Inflammatory macrophage treated with lipopolysaccharide for 1 hour (primary cell): ENCODE measurements at places on chromosomes 5 and 9.

GRCh38 chr5:128684961-128685360 lies 146.9 kb upstream of the FBN2 start:
- no peak for DNase-seq

DNA sequence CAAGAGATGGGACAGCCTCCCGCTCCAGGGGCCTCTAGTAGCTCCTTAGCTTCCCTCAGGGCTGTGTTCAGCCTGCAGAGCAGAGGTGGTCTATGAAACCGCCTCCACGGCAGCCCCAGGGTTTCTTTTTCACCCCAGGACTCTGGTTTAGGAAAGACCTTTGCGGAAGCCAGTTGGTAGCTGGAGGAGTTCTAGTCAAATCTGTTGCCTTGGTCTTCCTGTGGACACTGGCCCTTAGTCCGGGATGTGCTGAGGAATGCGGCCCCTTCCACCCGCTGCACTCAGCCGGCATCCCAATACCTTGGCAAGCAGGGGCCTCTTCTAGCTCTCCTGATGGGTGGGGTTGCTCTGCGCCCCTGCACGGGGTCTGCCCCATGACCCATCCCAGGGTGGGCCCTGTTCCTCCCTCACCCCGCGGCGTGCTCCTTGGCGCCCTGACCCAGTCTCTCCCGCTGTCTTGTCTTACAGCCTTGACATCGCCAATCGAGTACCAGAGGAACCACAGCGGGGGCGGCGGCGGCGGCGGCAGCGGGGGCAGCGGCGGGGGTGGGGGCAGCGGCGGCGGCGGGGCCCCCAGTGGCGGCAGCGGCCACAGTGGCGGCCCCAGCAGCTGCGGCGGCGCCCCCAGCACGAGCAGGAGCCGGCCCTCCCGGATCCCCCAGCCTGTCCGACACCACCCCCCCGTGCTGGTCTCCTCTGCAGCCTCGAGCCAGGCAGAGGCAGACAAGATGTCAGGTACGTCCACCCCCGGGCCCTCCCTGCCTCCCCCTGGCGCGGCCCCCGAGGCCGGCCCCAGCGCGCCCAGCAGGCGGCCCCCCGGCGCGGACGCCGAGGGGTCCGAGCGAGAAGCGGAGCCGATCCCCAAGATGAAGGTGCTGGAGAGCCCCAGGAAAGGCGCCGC lies 94.3 kb upstream of the OTULINL start:
- no peak for DNase-seq

DNA sequence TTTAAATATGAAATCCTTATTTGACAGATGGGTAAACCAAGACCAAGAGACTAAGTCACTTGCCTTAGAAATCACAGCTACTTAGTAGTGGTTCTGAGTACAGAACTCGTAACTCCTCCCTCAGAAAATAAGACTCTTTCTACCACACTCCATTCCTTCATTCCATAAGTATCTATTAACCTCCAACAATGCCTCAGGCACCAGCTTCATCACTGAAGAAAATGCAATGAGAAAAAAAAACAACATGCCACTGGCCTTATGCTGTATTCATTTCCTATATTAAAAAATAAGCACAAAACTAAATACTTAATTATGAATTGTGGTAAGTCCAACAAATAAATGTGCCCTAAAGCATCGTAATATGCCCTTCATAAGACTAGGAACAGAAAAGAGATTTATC lies 13.5 kb upstream of the FREM1 start:
- no peak for DNase-seq

GRCh38 chr5:138212828-138213160 lies 329 bp downstream of the CDC23 start:
- peak; percentile 10 for DNase-seq

DNA sequence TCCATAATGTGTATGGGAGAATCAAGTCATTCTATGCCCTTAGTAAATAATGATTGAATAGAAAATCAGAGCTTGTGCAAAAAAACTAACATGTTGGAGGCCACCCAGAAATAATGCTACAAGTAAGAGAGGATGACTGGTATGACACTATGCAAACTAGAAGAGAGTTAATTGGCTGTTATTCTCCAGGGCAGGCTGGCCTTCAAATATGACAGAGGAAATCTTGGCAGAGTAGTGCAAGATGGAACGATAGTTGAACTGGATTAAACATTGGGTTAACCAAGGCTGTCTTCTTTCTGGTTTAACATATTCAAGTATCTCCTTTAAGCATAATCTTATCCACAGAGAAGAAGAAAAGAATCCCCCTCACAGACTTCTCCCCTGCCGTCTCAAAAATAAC lies 196.1 kb downstream of the MPDZ start:
- DNase-seq: no peak

DNA sequence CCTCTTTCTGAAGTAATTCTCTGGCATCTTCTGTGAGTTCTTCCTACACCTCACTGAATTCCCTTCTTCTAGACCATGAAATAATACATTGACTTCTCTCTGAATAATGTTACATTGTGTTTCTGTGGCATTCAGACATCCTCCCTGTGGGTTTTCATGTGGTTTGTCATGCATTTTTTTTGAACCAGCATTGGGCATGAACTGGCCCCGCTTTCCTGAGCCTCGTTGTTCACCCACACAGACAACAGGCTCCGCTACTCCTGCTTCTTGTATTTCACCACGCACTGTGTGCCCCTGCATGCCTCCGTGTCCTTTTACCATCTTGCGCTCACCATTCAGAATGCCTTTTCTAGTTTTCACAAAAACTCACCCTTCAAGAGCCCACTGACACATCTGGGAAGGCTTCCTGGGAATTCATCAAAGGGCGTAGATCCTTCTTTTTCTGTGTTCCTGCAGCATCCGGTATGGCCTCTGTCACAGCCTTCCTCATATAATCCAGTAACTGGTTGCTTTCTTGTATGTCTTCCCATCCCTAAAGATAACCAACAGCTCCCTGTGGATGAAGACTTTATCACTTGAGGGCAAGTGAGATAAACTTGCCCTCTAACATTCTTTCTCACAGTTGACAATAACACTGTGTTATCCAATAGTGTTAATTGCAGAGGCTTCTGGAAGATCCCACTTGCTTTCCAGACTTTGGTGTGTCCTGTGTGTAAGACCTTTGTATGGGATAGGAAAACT lies 51.5 kb upstream of the ADAMTSL1 start:
- DNase-seq: no peak

- peak; percentile 27 for DNase-seq
Observed at GRCh38 chr5:53095931-53096525, 13.5 kb downstream of the MOCS2 start.

- no peak for DNase-seq
Observed at GRCh38 chr5:138989720-138990119, 114.6 kb upstream of the LRRTM2 start.

GRCh38 chr5:174624733-174625522 lies 99.5 kb upstream of the MSX2 start:
- DNase-seq: no peak

DNA sequence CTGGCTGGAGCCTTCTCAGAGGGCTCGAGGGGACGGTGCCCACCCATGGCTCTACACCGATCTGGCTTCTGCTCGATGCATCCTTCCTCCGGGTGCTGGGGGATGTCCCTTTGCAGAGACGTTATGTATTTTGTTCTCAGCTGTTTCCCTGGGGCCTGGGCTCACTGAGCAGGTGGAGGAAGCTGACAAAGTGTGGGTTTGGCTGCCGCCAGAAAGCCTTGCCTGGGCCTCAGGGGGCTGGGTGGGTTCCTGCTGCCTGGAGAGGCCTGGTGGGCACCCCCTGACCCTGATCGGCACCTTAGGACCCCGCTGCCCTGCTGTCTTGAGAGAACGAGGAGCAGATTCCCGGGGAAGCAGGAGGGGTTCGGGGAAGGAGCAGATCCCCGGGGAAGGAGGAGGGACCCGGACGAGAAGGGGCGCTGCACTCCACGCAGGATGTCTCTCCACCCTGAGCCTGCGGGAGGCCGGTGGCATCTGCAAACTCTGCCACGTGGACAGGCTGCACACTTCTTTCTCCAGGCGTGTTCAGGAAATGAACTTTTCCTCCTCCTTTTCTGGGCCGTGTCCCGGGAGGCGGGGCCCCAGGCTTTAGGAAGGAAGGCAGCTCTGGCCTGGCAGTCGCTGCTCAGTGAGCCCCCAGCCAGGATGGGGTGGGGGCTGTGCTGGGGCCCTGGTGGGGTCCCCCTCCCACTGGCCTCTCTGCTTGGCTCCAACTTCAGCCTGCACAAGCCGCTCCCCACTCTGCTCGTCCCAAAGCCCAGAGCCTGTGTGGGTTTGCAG lies 148.9 kb downstream of the RXRA start:
- DNase-seq: no peak

GRCh38 chr9:123370526-123371227 lies 14.7 kb downstream of the CRB2 start:
- DNase-seq: no peak

DNA sequence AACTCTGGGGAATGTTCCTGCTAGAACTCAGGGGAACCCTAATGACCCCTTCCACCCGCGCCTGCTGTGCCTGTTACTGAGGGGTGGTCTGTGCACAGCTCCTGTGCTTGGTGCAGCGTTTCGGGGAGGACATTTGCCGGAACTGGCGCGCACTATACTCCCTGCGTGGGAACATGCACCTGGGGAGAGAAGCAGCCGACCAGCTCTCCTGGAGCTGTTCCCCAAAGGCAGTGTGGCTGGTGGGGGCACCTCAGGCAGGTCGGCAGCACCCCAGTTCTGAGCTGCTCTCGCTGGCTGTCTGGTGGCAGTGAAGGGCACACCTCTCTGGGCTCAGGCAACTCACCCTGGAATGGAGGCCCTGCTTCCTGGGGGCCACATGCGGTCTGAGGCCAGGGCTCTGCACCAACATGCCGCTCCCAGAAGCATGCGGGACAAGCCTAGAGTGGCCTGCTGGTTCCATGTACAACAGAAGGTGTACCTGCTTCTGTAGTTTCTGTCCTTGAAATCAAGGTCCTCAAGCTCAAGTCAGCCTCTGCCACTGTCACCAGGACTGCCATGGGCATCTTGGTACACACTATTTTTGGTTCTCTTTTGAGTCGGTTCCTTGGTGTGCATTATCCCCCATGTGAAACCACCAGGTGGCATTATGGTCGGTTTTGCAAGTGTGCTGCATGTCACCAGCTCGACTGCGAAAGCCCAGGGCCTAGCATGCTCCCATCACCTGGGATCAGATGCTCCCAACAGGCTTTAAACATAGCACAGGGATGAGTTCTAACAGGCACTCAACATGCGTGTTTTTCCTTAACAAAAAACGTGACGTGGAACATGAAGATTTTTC lies 7.8 kb upstream of the MRNIP start:
- DNase-seq: no peak

DNA sequence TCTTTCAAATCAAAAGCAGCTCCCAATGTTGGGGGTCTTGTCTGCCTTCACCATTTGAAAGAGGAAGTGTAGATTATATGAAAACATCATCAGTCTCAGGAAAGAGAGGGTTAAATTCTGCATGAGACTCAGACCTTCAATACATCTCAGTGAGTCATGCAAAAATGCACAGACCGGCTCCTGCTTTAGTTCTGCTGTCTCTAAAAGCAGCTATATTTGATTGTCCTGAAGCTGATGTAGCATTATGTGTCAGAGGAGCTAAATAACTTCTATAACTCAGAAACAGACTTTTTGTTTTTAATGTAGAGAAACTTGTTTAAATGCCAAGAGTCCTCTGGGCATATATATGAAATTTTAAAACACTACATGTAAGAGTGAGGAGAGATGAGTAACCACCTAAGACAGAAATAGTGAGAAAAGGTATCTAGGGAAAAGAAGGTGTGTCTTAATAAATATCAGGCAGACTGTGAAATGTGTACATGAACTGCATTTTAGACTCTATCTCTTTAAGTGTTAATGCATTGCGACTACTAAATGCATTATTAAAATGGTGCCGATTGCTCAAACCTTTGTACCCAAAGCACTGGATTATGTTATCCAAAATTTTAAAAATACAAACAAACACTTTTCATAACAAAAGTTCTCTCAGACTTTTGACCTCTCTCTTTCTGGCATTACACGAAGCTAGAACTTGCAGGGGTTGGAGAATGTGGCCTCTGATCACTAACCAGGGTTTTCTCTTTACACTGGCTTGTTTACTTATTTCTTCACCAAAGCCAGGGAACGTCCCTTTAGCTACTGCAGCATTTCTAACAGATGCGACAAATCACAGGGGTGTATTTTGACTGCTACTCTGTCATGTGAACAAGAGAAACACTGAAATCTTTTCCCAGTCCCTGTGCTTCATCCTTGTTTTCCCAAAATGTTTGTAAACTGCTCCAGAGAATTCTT lies 302.3 kb downstream of the ARL15 start:
- DNase-seq: no peak

GRCh38 chr9:71524516-71524915 lies 243.8 kb downstream of the CEMIP2 start:
- DNase-seq: no peak

DNA sequence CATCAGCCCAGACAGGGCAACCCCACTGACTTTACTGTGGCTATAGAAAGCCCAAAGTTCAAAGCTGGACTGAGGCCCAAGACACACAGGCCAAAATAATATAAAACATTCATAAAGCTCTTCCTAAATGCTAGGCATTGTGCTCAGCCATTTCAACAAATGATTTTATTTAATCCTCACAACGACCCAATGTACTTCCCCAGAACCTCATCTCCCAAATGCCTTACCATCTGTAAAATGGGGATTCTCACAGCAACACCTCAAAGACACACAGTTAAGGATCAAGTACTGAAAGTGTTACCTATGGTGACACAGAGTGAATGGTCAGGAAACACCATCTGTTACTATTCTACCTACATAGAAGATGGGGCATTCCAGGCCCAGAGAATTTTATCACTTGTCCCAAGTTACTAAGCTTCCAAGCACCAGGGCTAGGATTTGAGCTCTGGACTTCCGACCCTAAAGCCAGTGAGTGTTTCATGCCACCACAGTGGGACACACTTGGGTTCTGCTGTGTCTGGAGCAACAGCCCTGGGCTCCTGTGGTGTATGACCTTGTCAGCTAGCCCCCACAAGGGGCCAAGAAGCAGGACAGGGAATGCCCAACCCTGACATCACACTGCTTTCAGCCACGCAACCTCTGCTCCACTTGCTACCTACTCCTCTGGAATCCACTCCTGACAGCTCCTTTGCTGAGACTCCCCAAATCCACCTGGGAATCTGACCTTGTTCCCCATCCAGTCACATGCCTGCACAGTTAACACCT lies 15.1 kb downstream of the SHB start:
- DNase-seq: no peak

- DNase-seq: no peak
Observed at GRCh38 chr9:125973547-125973946, 226.4 kb downstream of the PBX3 start.

GRCh38 chr9:37174247-37174646 lies 53.9 kb downstream of the ZCCHC7 start:
- no peak for DNase-seq

- DNase-seq: no peak
Observed at GRCh38 chr9:134514503-134514902, 127.1 kb upstream of the COL5A1 start.

- DNase-seq: peak; percentile 10
Observed at GRCh38 chr9:110334183-110334582, 3.5 kb downstream of the TXNDC8 start.
